ENCODE measurements at places on chromosomes 12 and 14.
A peak's percentile ranks its signal among the peaks of the same experiment; 100 is the strongest.

DNA sequence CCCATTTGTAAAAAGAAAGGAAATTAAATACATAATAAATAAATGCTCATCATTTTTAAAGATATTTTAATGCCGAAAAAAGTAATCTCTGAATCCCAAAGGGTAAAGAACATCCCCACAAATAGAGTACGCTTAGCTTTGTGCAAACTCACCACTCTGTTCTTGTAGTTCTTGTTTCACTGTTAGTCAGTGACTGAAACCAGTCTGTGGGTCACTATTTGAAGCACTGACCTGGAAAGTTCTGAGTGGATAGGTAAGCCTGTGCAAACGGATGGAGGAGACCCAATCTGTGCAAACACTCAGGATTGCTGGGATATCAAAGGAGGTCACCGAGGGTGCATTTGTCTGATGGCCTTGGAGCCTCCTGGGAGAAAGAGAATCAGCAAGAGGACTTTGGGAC, 68.1 kb upstream of the TSPAN11 start:
- DNase-seq: no peak

- no peak for DNase-seq
Observed at GRCh38 chr14:81452341-81453133, 52.4 kb upstream of the STON2 start.

DNA sequence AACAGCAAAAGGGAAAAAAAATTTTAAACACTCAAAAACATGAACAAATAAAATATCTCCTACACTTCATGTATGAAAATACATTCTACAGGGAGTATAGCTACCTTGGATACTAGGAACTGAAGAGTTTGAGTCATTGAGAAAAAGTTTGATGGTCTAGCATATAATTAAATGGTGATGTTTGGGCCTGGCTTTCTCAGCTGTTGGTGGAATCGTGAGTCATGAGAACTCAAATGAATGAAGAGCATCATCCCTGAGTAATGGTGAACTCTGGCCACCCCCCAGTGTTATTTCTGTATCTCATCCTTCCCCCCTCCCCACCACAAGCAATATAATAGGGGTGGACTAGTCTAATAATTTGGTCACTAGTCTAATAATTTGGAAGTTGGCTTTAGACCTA, 6.7 kb upstream of the SLC6A15 start:
- no peak for DNase-seq

DNA sequence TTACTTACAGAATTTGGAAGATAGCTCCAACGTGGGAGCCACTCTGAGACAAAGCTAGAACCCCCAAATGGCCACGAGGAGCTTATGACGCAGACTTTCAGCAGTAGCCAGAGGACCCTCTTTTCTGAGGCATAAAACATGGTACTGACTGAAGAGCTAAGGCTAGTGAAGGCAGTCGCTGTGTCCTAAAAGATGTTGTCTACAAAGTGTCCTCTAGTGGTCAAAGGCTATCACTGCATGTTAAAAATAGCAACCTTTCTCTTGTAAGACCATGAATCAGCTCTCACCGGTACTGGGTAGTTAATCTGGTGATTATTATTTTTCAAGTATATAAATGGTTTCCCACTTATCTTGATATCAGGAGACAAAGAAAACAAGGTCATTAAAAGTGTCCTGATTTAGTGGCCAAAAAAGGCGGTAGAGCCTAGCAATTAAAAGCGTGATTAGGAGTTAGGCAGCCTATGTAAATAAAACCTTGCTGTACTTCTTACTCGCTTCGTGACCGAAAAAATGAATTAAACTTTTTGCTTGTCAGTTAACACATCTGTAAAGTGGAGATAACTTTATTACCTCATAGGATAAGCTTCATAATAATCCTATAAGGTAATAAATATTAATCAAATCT, 47.0 kb upstream of the LGR5 start:
- DNase-seq: peak; percentile 56

DNA sequence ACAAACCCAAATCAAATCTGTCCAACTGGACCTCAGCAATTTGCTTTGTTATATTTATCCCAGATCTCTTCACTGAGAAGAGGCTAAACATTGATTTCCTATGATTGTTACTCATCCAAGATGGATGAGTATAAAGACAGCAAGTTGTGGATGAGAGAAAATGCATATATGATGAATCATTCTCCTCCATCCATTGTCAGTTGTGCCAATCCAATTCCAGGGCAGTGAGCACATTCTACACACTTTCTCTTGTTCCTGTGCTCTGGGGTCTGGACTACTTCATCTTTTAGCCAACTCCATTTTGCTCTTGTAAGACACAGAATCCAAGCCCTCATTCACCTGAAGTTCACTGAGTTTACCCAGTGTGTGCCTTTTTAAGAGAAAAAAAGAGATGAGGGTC, 105.7 kb downstream of the GCH1 start:
- no peak for DNase-seq

DNA sequence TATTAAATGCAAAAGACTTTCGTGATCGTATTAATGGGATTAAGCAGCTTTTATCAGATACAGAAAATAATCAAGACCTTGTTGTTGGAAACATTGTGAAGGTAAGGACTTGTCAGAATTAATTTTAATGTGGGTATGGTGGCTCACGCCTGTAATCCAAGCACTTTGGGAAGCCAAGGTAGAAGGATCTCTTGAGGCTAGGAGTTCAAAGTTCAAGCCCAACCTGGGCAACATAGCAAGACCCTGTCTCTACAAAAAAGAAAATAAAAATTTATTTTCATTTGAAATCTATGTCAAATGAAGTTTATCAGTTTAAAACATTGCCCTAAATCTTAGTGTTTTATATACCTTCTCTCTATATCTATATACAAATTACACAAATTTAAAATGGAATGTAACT, 17.2 kb upstream of the PRPF39 start:
- DNase-seq: no peak

DNA sequence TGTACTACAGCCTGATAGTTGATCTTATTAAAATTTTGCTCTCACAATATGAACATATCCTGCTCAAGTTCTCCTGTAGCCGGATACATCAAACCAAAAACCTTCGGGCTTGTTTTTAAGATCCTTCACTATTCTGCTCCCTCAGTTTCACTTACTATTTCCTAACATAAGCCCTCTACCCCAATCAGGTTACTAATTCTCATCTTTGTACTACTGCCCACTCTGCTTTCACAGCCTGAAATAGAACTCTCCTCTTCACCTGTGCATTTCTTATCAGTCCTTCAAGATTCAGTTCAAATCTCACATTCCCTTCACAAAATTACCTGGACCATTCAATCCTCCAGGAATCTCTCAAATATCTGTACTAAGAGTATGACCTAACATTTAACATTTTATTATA, 14.2 kb downstream of the PAWR start:
- DNase-seq: no peak

- no peak for DNase-seq
Observed at GRCh38 chr12:64203775-64204174, 18.3 kb downstream of the KICS2 start.

- no peak for DNase-seq
Observed at GRCh38 chr12:71411635-71412034, 28.0 kb upstream of the LGR5 start.

DNA sequence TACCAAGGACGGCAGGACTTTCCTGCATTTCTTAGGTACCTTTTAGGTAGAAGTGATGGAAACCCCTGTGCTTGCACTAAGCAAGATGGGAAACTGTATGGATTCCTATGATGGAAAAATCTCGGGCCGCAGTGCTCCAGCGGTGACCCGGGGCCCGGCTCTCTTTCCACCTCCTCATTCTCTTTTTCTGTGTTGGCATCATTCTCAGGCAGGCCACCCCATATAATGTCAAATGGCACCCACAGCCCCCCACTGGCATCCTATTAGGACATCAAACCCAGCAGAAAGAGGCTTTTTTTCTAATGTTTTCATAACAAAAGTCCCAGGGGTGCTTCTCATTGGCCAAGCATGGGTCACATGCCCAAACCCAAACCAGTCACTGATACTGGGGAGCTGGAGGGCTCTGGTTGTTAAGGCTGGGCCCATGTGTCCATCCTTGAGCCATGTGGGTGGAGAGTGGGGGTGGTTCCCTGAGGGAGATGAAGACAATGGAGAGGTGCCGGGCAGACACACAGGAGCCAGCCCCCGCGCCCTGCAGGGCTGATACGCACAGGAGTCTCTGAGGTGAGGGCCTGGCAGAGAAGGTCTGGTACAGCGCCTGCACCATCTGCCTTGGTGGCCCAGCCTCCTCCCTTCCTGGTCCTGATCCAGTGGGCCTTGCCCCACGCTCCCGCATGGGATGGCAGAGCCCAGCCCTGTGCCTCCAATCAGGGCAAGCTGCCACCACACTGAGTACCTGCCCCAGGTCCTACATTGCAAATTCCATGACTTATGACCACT, 142.1 kb downstream of the CALM1 start:
- no peak for DNase-seq
